ENCODE measurements at places on chromosomes 1 and 21.

DNA sequence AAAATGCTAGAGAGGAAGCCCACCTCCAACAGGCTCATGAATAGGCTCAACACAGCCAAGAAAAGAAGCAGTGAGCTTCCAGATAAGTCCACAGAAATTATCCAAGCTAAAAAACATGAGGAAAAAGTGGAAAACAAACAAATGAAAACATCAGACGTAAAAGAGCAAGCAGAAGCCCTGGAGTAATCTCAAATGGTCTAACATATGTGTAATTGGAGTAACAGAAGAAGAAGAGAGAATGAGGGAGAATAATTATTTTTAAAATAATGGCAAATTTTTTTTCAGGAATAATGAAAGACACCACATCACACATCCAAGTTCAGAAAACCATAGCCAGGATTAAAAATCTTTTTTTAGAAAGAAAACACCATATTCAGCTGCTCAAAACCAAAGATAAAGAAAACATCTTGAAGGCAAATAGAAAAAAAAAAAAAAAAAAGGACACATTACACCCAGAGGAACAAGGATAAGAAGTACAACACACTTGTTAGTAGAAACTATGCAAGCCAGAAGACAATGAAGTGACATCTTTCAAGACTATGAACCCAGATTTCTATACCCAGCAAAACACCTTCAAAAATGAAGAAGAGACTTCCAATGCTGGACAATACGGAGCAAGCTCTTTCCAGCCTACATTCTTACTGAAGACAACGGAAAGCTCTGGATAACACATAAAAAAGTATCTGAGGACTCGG is 10.6 kb upstream of the SUMO3 start:
- DNase-seq = no peak

DNA sequence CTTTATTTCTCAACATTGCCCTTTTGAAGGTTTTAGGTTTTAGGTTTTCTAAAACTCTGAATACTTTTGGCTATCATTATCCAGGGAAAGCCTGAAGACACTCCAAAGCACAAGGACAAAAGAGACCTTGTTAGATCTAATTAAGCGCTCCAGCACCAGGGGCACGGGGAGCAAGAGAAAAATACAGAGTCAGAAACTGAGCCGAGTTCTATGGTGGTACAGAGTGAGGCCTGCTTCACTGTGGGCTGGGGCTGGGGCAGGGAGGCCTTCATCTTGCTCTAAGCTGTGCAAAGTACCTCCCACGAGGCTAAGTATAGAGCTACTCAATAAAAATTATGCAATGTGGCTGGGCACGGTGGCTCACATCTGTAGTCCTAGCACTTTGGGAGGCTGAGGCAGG is 19.7 kb upstream of the RAB4A start:
- no peak for DNase-seq

GRCh38 chr1:245396615-245397014 is 241.8 kb downstream of the KIF26B start:
- DNase-seq = no peak

GRCh38 chr1:31336687-31337467 is 36.0 kb downstream of the FABP3 start:
- no peak for DNase-seq

DNA sequence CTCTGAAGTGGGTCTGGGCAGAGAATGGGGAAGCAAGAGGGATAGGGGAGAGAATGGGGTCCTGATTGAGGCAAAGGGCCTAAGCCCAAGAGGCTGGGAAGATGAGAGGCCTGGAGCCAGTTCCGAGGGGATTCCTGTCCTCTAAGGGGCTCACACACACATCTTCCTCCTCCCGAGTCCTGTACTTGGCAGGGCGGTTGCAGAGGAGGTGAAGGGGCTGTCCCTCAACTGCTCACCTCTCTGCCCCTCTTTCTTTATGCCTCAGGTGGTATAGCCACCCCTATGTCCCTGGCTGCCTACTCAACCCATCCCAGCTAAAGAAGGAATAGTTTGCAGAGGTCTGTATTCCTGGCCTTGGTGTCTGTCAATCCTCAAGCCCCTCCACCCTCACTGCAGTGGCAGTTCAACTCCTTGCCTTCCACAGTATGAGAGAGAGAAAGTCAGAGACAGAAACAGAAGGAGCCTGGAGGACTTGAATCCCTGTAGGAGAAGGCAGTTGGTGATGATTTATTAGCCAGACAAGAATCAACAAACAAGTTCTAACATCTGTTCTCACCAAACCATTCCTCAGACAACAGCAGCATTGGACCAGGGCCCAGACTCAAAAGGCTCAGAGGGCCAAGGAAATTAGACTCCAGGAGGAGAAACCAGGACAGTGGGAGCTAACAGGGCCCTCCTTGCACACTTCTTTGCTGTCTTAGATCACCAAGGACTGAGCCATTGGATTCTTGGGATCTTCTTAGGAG is 10.7 kb downstream of the SH2D2A start:
- no peak for DNase-seq

- DNase-seq = peak; percentile 85
Measured at GRCh38 chr1:44786138-44786840, 1.7 kb downstream of the BEST4 start.

DNA sequence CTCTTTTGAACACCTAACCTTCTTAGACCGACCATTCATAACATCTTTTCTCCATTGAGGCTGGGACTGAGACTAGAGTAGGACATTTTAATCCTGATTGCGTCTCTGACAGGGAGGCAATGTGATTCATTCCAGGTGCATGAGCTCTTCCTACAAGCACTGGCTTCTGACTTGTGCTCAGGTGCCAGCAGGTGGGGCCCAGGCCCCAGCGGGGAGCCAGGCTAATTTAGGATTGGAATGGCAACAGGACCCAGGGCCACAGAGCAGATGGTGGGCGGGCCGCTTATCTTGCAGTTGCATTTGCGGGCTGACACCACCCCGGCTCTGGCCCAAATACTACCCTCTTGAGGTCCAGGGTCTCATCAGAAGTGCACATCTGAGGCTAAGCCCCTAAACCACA is 4.1 kb downstream of the GPA33 start:
- no peak for DNase-seq

DNA sequence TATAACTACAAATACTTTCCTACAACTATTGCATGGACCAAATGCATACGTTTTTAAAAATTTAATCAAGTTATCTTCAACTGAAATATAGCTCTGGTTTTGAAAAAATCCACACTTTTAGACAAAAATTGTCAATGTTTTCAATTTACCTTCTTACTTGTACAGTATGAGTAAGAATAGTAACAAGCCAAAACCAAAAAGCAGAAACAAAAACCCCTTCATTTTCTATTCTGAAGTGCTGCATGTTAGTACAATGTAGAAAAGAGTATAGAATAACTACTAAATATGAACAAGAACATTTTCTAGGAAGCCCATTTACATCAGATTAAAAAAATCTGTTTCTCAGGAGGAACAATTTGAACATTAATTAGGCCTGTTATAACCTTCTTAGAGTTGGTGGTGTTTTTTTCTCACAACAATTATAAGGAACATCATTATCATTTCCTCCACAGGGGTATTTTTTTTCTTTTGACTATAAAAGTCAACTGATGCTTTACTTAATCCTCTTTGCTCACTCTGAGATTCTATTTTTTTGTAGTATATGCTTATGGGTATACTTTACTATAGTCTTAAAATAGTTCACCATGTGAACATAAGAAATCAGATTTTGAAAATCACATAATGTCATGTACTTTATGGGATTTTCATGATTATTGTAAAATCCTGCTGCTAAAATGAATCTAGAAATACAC is 475.4 kb downstream of the PTBP2 start:
- DNase-seq = no peak

GRCh38 chr1:225462714-225463574 is 35.1 kb upstream of the LBR start:
- no peak for DNase-seq

DNA sequence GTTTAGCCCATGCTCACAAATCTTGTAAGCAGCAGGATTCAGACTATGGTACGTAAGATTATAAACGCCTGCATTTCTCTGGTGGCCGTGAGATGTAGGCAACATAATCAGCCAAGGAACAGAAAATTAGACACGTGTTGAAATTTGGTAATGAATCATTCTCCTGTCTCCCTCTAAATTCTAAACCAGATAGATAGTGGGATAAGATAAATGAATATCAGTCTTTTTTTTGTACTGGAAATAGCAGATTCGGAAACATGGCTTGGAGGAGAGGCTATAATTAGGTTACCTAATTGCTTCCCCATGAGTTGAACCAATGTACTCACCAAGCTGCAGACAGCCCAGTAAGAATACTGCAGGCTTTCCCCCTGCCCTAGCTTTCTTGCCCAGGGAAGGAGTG is 172.3 kb downstream of the TGFB2 start:
- DNase-seq = no peak

DNA sequence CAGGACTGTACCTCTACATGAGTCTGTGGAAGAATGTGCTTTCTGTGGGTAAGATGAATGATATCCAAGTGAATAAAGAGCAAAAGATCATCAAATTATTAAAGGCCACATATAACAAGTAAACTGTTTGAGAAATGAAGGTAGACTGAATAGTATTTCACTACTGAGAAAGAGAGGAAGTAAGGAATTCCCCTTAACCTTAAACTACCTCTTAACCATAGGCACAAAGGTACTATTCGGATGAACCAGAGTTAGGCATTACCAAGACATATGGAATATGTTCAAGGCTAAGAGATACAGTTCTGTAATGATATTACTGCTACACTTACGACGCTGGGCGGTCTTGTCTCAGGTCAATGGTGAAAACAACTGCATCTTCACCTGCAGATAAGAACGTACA is 25.5 kb downstream of the DCAF8 start:
- no peak for DNase-seq

GRCh38 chr1:6969762-6970161 is 184.5 kb downstream of the CAMTA1 start:
- DNase-seq = no peak

DNA sequence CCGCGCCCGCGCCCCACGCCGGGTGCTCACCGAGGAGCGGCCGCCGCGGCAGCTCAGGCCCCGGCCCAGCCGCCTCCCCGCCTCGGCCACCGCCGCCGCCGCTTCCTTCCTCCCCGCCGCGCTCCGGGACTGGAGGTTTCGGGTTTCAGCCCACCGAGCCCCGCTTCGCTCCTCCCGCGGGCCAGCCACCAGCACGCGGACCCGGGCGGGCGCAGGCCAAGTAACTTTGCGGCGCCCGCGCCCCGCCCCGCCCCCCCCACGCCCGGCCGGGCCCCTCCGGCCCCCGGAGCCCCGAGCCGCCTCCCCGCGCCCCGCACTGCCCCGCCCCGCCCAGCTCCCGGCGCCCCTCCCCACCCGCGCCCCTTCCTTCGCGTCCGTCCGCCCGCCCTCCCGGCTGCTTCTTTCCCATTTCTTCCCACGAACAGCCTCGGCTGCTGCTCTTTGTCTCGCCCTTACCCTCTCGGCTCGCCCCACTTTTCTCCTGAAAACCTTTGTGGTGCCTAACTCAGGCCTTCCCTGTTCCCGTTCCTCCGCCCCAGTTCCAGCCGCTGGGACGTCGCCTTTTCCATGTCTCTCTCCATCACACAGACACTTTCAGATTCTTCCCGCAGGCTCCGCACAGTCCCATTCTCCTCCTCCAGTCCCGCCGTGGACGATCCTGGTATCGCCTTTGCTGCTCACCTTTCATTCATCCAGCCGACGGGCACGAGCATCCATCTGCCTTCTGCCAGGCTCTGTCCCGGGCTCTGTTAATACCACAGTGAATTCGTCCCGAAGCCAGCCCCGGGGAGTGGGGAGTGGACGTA is at the start of gene GPR161:
Gene GPR161 (minus strand): TSS at position 222 of the 806 bp plus-strand sequence. CDS start 32,080 bp downstream, outside the sequence.
- peak; percentile 25 for DNase-seq

- DNase-seq = no peak
Measured at GRCh38 chr1:198169672-198170071, 12.9 kb downstream of the NEK7 start.

GRCh38 chr1:101013776-101014175 is 11.8 kb downstream of the DPH5 start:
- no peak for DNase-seq

GRCh38 chr1:115409094-115410015 is 71.3 kb upstream of the NGF start:
- DNase-seq = no peak

DNA sequence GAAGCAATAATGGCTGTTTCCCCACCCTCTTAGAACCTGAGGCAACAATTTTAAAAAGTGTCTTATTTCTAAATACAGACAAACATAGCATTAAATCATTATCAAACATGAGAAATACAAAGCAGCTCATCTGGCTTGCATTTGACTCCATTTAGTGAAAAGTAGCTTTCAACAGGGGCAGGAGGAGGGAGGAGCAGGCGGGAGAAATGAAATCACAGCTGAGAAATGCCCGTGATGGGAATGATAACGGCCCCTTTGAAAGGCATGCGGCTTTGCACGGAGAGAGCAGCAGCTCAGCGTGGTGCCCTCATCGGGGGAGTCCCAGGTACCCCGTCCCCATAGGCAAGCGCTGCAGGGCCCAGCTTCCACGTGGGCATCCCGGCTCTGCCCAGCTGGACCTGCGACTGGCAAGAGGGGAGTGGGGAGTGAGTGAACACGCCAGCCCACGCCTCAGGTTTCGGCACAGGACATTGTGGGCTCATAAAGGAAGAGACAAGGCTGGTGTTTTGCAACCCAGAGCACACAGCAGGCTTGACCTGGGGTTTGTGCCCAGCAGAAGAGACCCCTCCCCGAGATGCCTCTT is 134.6 kb downstream of the NPHP4 start:
- no peak for DNase-seq

GRCh38 chr1:19644395-19644680 is 227 bp downstream of the NBL1 start:
- no peak for DNase-seq

GRCh38 chr1:213852107-213852506 is 135.7 kb upstream of the PROX1 start:
- no peak for DNase-seq

GRCh38 chr1:183096894-183097293 is 73.7 kb downstream of the LAMC1 start:
- no peak for DNase-seq

- DNase-seq = no peak
Measured at GRCh38 chr1:53114581-53115400, 27.6 kb downstream of the SLC1A7 start.

- DNase-seq = no peak
Measured at GRCh38 chr1:192592981-192593708, 17.6 kb downstream of the RGS1 start.

DNA sequence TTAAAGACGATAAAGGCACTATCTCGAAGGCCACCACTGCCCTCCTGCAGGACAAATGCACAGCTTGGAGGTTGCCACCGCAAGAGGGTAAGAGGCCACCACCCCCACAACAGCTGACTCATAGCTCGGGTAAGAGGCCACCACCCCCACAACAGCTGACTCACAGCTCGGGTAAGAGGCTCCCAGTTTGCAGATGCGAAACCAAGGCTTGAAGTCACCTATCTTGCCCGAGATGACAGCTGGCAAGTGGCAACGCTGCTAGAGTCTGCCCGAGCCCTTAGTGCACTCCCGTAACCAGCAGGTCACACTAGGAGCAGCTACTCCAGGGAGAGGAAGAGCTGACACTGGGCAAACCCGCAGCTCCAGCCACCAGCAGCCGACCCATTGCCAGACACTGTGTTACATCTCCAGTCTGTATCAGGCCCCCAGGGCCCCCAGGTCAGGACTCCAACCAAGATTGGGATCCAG is 17.1 kb upstream of the SPSB1 start:
- DNase-seq = peak; percentile 69

DNA sequence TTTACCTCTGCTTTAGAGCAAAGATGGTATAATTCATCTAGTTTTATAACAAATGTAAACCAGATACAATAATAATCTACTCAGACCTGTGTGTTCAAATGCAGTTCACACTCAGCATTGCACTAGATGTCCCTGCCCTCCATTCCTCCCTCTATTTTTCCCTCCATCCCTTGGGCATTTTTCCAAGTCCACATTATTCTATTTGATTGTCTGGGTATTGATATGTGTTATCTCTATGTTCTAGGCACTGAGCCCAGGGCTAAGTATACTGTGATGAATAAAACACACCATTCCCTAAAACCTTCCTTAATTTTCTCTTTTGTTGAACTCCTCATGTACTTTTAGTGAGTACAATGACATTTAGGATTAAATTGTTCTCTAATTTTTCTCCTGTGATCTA is 66.2 kb upstream of the HMCN1 start:
- no peak for DNase-seq

Data from activated naive CD8-positive, alpha-beta T cell treated with anti-CD3 and anti-CD28 coated beads, Interleukin-2, amount 50 U/mL, for 24 hours (primary cell).